Dermis microvascular lymphatic vessel endothelial cell (primary cell): ENCODE measurements at places on chromosomes 6 and 20.

- no peak for DNase-seq
Observed at GRCh38 chr6:147947521-147947920, 395.1 kb upstream of the SASH1 start.

DNA sequence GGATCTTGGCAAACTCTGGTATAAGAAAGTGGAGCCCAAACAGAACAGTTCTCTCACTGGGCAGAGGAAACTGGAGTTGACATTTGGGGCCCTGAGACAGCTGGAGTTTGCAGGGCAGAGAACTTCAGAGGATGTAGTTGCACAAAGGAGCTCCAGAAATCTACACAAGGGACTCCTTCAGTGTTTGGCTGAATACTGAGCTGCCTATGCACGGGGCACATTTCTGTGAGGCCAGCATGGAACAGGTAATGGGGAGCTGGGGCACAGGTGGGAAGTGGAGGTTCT, 169.3 kb downstream of the ANKRD60 start:
- no peak for DNase-seq

DNA sequence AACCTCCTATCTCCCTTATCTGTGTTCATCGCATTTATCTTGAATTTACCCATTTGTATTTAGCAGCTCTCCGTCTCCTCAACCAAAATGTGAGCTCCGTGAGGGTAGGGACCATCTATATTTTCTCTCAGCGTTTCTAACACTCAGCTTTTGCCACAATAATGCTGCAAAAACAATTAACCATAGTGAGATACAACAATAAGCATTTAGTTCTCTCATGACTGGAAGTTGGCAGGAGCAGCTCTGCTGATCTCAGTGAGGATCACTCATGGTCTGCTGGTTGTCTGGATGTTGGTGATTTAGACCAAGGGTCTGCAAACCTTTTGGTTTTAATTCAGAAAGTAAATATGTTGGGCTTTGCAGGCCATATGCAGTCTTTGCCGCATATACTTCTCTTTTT, 394.8 kb upstream of the RNF217 start:
- no peak for DNase-seq

GRCh38 chr6:162960679-162961457, 233.1 kb downstream of the PACRG start:
- DNase-seq = no peak

- no peak for DNase-seq
Observed at GRCh38 chr20:57583289-57584257, 22.7 kb downstream of the PCK1 start.
